ENCODE measurements at places on chromosomes 11 and 22.
A peak's percentile ranks its signal among the peaks of the same experiment; 100 is the strongest.

- DNase-seq: peak; percentile 47
Measured at GRCh38 chr11:77259641-77260040, 41.8 kb downstream of the GDPD4 start.

DNA sequence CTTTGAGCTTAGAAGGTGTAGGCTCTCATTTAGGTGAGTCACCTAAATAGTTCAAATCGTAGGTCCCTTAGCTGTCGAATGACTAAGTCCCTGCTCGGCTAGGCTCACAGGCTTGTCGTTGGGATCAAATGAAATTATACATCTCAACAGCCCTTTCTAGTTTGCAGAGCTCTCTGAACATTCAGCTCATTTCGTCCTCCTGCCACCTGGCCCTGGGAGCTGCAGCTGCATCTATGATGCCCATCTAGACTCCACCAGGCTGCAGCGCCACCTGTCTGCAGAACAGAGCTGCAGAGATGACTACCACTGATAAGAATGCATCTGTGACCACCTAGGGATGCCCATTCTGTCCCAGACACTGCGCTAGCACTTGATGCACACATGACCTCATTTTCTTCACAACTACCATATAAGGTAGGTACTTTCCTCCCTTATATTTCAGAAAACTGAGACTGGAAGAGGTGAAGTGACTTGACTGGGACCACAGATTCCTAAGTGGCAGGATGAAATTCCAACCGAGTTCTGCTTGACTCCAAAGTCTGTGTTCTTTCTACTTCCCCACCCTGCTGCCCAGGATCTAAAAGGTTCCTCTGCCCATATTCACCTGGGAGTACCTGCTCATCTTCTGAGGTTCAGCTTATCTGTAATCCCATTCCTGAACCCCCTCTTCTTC lies 141.1 kb upstream of the NARS2 start:
- DNase-seq: peak; percentile 23

DNA sequence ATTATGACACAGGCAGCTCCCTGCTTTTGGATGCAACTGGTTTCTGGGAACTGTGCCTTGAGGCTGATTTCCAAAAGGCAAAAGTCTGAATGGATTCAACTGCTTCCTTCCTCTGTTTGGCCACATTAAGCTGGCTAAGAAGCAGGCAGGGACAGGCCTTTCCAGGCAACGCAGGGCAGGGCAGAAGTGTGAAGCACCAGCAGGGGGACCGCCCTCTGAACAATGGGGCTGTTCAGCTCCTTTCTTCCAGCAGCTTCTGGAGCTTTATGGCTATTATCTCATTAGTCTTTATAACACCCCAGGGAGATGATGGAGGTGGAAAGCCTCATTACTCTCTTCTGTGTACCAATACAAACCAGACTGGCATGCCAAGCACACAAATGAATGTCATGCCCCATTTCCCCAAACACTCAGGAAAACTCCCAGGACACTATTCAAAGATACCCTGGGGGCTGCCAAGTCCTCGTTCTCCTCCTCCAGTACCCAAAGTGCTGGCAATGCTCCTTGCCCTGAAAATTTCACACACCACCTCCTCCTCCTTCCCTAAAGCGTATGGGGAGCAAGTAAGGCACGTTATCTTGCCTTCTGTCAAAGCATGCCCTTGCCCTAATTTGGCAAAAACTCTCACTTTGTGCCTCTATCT lies 21.3 kb downstream of the MORC2 start:
- DNase-seq: no peak

DNA sequence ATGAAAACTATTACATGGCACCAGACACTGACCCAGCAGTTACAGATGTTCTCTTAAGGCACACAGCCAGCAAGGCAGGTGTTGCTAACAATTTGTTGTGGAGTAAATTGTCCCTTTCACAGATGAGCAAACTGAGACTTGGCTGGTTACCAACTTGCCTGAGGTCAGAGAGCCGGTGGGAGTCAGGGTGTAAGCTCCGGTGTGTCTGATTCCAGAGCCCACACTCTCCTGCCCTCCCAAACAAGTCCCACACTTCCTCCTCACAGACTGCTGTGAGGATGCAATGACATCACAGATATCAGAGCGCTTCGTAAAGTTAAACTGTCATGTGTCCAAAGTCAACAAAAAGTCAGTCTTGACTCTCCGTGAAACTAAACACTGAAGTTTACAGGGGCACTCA lies 12.5 kb downstream of the GDPD5 start:
- no peak for DNase-seq

GRCh38 chr11:107018219-107018901 lies at the start of gene GUCY1A2:
Gene GUCY1A2 (minus strand): TSS chr11:107018476. CDS start chr11:107018055, 421 bp downstream.
- no peak for DNase-seq

Data from AG04449 (cell line).